DMS 273 treated with DMSO at 0.1 percent for 48 hours (cell line): ENCODE measurements at places on chromosomes 13 and 19.
A peak's percentile ranks its signal among the peaks of the same experiment; 100 is the strongest.

- DNase-seq, result peak; percentile 6
Observed at GRCh38 chr13:25375727-25376358, 4.1 kb downstream of the ATP8A2 start.

GRCh38 chr13:79423801-79424642 is 18.0 kb upstream of the RBM26 start:
- no peak for DNase-seq

- DNase-seq, result no peak
Observed at GRCh38 chr13:65264066-65264465, 1966.1 kb downstream of the PCDH9 start.

GRCh38 chr19:57830071-57830602 is at the start of gene ZNF587B:
ZNF587B (plus strand) TSS chr19:57830299; CDS start chr19:57830529, 230 bp downstream.
- DNase-seq, result no peak

GRCh38 chr19:19259741-19260140 is 13.4 kb downstream of the TM6SF2 start:
- DNase-seq, result peak; percentile 85

DNA sequence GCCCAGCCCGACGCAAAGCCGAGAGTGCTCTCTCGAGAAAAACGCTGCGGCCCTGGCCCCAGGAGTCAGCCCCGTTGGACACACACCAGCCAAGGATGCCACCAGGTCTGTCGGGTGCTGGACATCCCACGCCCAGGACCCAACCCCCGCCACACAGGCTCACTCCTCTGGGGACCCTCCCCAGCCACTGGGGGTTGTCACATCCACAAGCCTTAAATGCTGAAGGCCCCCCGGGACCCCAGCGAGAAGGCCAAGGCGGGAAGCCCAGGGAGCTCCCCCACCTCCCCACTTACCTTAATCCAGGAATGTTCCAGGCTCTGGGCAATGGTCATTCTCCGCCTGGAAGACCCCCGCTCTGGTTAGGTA is 11.2 kb downstream of the DAPK3 start:
- no peak for DNase-seq

DNA sequence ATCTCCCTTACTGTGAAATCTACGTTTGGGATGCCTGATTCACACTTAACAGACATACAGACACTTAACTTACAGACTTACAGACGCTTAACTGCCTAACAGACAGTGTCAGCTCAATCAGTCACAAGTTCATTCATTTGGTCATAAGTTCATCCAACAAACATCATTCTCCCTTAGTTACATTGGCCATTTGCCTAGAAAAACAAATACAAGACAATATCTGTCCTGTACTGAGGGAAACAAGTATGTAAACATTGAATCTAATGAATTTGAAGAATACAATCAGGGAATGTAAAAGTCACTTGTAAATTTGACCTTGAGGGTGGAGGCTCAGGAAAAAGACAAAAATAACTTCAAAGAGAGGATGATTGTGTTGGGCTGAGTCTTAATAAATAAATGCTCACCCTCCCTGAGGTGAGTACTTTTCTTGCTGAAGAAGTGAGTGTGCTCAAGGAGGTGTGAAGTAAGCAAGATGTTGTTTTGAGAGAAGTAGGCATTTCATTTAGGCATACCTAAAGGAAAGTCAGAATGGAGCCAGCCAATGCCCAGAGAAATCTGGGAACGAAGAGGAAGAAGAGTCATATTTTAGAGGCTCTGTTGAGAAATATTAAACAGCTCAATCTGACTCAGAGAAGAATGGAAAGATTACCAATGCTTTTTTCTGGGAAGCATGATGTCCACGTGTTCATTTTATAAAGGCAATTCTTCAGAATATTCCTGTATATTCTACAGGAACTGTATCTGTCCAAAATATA is 958.4 kb upstream of the SLC10A2 start:
- no peak for DNase-seq

- no peak for DNase-seq
Observed at GRCh38 chr19:33621811-33622504, at the start of gene CHST8. CHST8 (plus strand) TSS chr19:33621953; CDS start chr19:33689262, 67,309 bp downstream.

GRCh38 chr19:15197942-15198341 is 2.9 kb downstream of the NOTCH3 start:
- DNase-seq, result no peak

DNA sequence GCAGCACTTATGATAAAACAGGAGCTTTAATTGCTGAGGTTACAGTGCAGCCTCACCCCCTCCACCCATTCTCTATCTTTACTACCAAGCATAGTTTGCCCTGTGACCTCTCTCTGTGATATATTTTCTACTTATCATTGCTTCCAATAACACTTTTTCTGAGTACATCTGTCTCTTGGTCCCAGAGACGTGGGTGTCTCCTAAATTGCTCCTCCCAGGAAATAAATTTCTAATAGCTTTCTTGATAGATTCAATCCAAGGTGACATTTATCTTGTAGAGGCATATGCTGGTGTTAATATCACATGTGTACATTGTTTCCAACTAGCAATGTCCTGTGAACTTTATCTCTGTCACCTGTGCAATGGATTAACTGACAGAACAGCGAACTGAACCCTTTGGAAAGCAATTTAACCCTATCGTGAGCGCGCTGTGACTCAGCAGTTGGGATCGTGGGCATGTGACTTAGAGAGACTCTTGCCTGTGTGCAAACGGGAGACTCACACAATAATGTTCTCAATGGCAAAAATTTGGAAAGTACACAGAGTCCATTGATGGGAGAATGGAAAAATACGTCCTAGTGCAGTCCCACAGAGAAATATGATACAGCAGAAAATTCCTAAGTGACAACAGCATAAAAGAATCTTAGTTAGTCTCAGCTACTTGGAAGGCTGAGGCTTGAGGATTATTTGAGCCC is 7.0 kb upstream of the MAP2K2 start:
- no peak for DNase-seq

DNA sequence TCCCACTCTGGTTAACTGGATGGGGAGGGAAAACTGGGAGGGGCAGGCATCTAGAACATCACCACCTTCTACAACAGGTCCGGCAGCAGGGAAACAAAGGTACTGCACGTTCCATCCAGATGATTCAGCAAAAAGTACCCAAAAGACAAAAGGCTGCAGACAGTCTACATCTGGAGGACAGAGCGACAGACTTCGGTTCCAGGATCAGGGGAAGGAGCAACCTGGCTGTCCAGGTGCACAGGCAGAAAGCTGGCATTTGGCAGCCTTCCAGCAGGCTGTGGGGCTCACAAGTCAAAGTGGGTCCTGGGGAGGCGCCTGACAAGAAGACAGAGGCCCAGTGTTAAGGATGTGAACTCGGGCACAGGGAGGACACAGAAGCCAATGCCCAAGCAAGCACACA is 202.9 kb downstream of the SUCLA2 start:
- DNase-seq, result no peak

GRCh38 chr19:50626011-50626410 is 13.7 kb downstream of the SYT3 start:
- DNase-seq, result no peak

DNA sequence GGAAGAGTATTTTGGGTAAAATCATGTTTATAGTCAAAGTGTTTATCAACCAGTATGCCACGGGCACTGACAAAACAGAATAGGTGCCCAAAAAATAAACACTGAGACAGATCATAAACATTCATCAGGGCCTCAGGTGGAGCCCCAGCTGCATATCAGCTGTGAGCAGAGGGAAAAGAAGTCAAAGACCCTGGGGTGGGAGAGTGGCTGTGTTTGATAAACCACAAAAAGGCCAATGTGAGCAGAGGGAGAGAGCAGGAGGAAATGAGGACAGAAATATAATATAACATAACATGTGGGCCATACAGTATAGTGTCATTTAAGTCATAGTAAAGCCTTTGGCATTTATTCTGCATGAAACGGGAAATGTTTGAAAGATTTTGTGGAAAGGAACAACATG is 10.0 kb upstream of the EPSTI1 start:
- no peak for DNase-seq

GRCh38 chr19:11252665-11253355 is 9.5 kb downstream of the DOCK6 start:
- DNase-seq, result no peak

GRCh38 chr19:35249146-35249847 is 495 bp downstream of the LSR start:
- DNase-seq, result no peak

DNA sequence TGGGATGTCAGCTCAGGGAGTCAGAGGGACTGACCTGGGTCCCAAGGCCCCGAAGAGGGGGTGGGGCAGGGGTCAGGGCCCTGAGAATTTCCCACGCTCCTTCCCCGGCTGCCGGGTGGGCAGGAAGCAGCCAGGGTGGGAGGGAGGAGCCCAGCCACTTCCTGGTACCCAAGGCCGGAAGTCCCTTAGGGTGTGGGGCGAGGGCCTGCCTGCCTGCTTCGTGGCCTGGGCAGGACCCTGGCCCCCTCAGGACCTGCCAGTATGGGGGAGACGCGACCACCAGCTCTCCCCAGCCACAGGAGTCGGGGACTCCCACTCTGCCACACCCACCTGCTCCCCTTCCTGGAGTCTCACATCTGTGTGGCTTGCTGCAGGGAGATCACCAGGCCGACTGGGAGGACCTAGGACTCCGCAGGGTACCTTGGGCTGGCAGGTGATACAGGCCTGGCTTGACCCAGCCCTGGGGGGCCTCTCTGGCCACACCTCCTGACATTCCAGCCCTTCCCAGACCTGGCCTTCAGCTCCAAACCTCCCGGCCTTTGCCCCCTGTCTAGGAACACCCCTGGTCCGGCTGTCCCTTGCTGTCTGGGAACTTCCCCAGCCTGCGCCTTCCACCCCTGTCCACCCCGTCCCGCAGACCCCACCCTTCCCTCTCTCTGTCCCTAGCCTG is 9.8 kb upstream of the CIRBP start:
- DNase-seq, result no peak

DNA sequence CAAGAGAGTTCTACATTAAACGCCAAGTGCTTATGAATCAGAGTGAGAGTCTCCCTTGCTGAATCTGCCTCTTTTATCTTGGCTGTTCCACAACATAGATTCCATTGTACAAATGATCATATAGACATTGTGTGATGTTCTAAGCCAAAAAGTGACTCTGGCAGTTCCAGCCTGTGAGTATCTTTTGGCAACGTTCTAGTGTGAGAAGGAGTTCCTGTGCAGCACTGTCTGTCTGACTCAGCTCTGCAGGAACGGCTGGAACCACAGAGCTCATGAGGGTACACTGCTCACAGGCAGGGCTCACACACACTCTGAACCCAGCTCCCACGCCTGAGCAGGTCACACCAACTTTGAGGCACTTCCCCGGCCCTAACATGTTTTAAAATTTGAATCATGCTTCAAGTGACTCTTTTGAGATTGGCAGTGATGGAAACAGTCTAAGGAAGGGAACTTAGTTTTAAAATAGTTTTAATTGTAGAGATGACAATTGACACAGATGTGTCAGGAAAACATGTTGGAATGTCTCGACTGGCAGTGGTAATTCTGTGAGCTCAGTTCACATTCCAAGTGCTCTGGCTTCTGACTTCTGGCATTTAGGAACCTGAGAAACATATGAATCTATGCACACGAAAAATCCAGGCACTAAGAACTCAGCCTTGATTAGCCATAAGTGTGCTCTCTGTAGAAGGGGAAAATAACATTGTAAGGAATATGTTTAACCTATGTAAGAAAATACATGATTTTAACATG is 272.0 kb downstream of the UQCRFS1 start:
- DNase-seq, result no peak

DNA sequence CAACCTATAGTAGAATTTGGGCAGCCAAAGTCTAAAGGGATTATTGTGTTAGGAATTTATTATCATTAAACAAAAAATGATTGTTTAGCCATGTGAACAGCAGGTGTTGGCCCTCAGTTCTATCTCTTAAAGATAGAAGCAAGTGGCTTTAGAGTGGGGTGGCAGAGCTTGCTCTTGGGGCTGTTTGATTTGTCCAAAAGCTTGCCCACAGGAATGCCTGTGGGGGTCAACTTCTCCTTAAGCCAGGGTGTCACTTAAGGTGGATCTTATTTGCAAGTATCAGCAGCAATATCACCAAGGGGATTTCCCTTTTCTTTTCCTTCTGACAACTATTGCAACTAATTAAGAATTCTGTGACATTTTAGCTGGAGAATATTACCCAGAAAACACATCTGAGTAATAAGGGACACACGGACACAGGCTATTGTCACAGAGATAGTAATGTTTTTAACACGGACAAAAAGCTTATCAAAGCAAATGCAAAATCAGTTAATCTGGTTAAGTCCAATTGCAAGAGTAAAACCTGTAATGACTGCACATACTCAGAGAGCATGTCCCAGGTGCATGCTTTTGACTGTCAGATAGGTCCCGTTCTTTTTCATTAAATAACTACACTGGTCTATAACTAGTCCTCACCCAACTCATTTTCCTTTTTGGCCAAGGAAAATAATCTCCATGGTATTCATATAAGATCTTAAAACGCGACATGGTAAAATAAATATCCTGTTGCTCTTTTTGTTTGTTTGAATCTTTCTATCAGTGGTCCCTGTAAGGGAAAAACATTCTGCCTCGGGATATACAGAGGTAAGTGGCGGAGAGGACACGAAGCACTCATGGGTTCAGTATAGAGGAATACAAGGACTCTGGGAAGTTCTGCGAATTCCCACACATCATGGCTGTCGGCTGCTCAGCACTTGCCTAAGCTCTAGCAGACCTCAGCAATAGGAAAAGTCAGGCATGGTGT is 172.1 kb upstream of the RFC3 start:
- DNase-seq, result no peak

GRCh38 chr19:12784871-12785430 is 6.3 kb upstream of the JUNB start:
- no peak for DNase-seq

- DNase-seq, result no peak
Observed at GRCh38 chr19:3224346-3225168, at the start of gene CELF5. CELF5 (plus strand) TSS chr19:3224661; CDS start chr19:3224740, 79 bp downstream.

DNA sequence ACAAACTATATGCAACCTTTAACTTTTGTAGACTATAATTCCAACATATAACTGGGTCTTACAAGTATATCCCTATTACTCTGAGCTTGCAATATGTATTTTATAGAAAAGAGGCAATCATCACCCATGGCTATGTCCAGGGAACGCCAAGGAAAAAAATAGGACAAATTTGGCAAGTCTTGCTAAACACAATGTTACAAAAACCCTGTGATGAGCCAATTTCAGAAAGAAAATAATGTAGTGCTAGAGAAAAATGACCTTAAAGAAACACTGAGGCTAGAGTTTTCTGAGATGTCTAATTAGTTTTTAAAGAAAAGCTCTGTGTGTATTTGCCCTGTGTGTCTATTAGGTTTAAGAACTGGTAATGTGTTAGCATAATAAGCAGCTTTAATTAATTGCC is 68.0 kb upstream of the FREM2 start:
- DNase-seq, result no peak

- no peak for DNase-seq
Observed at GRCh38 chr19:31308781-31309180, 40.5 kb downstream of the TSHZ3 start.

DNA sequence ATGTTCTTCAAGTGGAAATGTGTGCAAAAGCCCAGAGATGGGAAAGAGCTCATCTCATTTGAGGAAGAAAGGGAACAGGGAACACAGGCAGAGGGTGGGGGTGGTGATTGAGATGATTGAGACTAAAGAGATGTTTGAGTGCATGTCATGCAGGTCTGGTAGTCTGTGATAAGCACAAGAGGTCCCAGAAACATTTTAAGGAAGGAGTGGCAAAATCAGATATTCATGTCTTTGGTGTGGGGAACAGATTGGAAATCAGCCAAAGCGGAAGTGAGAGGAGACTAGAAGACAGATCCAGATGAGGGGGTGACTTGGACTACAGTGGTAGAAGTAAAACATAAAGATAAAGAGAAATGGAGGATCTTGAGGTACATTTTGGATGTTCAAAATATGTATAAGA is 39.4 kb upstream of the DACH1 start:
- DNase-seq, result no peak
